Bladder microvascular endothelial cell (primary cell): ENCODE measurements at places on chromosomes 4 and X. TPM values are rescaled to one million over a fixed set of nuclear protein-coding genes. Genes with fewer than 3 reads are reported as not detected.

The ZNF711 gene
- 0.16 and 4.7 TPM in 2 replicates for total RNA-seq

The CXorf49 gene
- not detected in 2 replicates for total RNA-seq

The PDGFRA gene
- total RNA-seq: 0.76 and 0.81 TPM in 2 replicates

The PABPC5 gene
- 0.49 and 0.94 TPM in 2 replicates for total RNA-seq

The MAGEA10 gene
- not detected in 2 replicates for total RNA-seq

The CFI gene
- total RNA-seq: 44.4 and 66.7 TPM in 2 replicates

The TLL1 gene
- total RNA-seq: 7.0 and 12.5 TPM in 2 replicates

The SLC6A14 gene
- not detected in 2 replicates for total RNA-seq
